Activated CD8-positive, alpha-beta memory T cell treated with anti-CD3 and anti-CD28 coated beads, Interleukin-2, amount 10 ng/mL, durations not matched to agents 7 days and 5 days (primary cell): ENCODE measurements at places on chromosomes 16 and 17.

DNA sequence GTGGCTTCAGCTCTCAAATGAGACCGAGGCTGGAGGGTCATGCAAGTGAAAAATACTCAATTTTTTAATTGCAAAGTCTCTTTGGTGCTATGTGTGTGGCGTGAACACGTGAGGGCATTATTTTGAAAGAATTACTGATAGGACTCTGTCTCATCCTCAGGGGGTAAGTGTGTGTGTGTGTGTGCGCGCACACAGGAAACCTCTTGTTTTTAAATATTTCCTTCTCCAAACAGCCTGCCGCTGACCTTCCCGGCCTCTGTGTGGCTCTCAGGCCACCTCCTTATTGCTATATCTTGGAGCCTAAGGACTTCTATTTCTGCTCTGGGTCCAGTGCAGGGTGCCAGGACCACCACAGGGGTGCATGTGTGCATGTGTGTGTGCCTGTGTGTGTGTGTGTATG lies 99.7 kb downstream of the CMIP start:
- no peak overlapping the region for H3K27ac ChIP-seq
- H3K4me3 ChIP-seq: no peak overlapping the region
- H3K36me3 ChIP-seq: no peaks in the 10 kb centered on the region

GRCh38 chr17:6085812-6086211 lies 15.6 kb downstream of the WSCD1 start:
- no peaks in the 10 kb centered on the region for H3K4me1 ChIP-seq
- H3K36me3 ChIP-seq: no peaks in the 10 kb centered on the region
- H3K27me3 ChIP-seq: no peaks in the 10 kb centered on the region
- DNase-seq: no peak
- no peak overlapping the region for H3K27ac ChIP-seq

DNA sequence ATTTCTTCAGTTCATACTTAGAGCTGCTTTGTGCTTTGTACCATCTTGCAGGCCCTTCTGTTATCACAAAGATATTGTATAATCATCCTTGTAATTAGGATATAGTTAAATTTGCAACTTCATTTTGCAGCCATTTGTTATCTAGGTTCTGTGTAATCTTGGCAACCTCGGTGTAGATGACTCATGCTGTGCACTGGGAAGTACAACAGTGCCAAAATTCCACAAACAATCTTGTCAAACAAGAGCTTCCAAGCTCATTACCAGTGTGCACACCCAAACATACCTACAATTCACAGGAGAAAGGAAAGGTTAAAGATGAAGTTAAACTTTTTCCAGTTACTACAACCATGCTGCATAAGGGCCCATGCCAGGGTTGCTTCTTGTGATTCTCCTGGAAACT lies 1231.8 kb downstream of the CDH11 start:
- H3K4me3 ChIP-seq: no peak overlapping the region

- no peak overlapping the region for H3K4me3 ChIP-seq
- no peak for DNase-seq
- H3K27ac ChIP-seq: no peak overlapping the region
- peaks cover 10% of the 10 kb centered on the region for H3K4me1 ChIP-seq
Measured at GRCh38 chr17:45877467-45877866, 16.9 kb upstream of the MAPT start.

DNA sequence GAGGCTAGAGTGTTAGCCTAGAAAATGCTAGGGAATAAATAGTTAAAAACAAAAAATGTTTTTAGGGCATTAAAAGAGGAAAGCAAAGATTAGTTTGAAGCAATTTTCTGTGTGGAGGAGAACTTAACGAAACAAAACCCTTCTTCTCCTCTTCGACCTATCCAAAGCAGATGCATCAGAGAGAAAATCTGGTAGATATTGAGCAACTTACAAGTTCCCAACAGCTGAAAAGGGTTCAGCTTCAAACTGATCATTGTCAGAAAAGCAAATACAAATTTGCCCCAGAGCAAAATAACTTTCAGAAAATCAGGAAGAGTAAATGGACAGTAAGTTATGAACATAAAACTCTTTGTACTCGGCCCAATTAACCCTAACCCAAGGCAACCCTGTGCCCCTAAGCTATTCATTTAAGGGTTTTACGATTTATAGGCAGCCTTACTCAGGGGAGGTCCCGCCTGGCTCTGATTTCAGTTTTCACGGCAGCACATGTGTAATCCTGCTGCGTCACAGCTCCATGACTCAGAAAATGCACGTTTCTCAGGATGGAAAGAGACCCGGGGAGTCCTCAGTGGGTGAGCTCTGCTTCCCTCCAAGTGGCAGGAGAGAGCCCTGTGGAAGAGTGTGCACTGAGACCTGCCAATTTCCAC lies 405.7 kb upstream of the SALL1 start:
- no peak overlapping the region for H3K4me3 ChIP-seq
- no peaks in the 10 kb centered on the region for H3K27me3 ChIP-seq
- no peak overlapping the region for H3K27ac ChIP-seq
- no peak for DNase-seq
